Left lobe of liver (tissue), 2 donors: ENCODE measurements at places on chromosomes 3 and 15.

- peak; percentile 12 for DNase-seq
Observed at GRCh38 chr15:26023231-26023630, 160.1 kb upstream of the ATP10A start.

GRCh38 chr15:50137330-50137761, 18.3 kb upstream of the ATP8B4 start:
- DNase-seq: no peak

DNA sequence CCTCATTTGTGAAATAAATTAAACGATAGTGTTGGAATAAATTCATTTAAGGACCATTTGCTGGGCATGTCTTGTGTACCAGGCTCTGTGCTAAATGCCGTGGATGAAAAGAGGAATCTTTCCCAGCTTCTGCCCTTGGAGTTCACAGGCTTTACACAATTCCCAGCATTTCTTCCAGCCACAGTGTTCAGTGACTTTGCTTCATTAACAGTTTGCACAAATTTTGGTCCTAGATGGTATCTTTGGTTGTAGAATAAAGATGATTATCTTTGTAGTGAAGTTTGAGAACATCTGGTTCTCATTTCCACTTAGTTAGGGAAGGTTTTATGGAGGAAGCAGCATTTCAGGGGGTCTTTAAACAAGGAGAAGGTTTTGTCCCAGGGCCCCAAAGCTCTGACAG, 100.1 kb downstream of the LRTM1 start:
- no peak for DNase-seq

DNA sequence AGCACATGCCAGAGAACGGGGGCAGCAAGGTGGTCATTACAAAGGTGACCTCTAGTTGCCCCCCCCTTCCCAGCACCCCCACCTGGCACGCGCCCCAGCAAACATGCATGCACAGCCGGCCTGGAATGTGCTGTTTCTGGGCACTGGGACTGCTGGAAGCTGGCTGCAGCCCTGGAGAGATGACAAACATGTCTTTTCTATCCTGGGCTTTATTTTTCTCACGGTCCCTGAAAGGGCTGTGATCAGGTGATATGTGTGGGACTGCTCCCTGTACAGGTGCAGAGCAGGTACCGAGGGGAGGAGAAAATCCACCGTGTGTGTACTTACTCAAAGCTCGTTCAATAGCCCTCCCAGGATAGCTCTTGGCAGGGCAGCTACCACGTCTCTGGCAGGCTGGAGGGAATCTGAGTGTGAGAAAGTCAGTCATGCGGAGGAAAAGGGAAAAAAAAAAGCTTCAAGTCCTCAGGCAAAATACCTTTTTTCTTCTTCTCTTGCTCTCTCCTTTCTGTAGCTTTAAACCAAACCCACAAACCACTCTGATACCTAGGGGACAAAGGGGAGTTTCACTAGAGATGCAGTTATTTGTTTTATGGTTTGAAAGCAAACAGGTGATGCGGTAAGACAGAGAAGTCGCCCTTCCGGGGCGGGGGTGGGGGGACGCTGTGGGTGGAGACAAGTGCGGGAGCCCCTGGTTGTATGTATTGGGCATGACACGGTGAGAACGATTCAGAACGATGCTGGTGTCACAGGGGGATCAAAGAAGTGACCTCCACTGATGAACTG, 5.0 kb upstream of the HES1 start:
- DNase-seq: peak; percentile 59

DNA sequence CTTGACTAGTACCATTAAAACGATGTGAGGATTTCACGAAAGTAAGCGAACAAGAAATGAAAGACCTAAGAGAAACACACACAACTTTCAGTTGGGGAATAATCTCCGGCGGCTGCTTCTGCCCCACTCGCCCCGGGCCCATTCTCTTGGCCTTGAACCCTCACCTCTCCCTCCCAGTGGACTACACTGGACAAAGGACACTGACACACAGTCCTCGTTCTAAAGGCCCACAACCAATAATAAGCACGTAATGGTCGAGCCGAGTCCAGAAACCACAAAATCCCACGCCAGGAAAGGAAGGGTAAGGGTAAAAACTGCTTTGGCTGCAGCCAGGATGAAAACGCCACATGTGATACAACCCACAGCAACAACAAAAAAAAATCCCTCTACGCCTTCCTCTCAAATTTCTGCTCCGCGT, 469 bp downstream of the ZNF770 start:
- peak; percentile 63 for DNase-seq

DNA sequence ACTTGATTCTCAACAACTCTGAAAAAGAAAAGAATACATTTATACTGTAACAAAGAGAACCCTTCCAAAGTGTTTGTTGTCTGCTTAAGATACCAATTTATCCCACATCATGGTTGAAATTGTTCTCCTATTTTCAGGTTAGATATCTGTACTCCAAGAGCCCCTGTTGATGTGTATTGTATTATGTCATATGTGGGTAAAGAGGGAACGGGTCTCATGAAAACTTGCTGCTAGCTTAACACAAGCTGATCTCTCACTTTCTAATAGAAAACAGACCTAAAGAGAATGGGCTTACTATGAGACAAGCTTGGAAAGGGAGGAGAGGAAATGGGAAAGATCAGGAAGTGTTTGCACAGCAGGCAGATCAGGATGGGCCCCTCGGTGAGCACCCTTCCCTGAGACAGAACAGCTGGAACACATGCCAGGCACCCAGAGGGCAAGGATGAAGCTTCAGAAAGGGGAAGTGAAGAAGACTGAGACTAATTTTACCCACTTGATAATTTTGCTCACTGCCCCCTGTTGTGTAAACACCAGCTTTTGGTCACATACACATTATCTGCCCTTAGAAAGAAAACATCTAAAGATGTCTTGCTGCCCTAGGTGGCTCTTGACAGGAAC, 747.9 kb upstream of the CCDC54 start:
- DNase-seq: no peak

- DNase-seq: no peak
Observed at GRCh38 chr15:74497584-74497983, 36.6 kb upstream of the UBL7 start.

DNA sequence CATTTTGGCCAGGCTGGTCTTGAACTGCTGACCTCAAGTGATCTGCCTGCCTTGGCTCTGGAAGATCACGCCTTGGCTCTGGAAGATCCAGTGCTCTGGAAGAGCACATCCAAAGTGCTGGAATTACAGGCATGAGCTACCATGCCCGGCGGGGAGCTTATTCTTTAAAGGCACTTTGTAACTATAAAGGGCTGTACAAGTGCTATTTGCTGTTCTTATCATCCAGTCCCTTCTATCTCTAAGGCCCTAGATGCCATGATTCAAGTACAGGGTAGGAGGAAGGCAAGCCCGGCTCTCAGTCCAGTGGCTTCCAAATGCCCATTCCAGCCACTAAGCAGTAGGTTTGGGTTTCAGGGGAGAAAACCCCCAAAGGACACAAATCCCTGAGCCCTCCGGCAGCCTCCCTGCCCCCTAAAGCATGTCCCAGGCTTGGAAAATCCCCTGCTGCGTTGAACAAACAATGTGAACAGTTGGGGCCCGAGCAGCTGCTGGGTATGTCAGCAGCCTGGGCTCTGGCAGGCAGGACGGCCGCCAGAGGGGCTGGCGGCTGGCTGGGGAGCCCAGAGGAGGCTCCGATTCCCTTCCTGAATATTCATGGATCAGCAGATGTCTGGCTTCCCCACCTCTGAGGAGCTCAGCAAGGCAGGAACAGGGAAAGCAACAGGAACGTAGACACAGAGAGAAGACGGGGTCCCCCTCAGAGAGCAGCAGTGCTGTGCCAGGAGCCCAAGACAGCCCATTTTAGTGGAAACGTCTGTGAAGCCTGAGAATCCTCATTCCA, 7.7 kb downstream of the IGDCC4 start:
- DNase-seq: no peak

GRCh38 chr3:173902401-173902800, 504.9 kb downstream of the NLGN1 start:
- no peak for DNase-seq

DNA sequence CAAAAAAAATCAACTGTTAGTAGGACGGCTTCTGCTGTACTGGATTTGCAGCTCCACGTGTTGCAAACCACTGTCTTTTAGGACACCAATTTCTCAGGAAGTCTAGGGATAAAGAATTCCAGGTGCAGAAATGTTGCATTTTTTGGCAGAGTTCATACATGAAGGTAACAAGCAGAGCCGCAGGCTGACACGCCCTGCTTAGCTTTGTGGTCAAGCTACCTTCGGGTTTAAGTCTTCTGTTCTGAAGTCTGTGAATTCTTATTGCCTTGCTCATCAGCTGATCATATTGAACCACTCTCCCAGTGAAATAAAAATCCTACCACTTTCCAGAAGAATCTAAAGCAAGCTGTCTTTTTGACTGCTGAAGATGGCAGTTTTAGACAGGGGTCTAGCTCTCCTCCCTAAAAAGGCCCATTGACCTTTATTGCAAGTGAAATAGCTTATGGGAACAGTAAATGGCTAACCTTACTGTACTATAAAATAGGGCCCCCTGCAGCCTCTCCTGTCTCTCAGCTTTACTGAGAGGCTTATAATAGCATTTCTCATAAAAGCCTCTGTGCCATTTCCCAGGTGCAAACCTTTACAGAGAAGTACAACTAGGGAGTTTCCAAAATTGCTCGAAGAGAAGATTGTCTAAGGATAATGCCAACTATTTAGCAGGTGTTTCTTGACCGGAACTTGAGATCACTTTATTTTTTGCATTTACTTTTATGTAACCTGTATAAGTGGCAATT, 262.2 kb upstream of the IL12A start:
- DNase-seq: no peak

DNA sequence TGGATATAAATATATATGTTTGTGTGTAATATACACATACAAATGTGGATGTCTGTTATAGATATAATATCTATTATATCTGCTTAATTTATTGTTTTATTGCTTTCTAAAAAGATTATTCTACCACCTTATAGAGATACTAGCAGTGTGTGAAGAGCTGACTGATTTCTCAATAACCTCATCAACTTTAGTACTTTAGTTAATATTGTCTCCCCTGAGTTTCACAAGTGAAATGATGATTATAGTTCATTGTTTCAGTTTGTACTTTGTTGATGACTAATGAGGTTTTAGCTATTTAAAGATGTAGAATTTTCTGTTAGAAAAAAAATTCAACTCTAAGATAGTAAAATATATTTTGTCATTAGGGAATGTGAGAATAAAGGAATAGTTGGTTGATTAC, 11.4 kb downstream of the RSRC1 start:
- DNase-seq: no peak

GRCh38 chr3:101618726-101619125, 44.7 kb downstream of the PCNP start:
- no peak for DNase-seq

- DNase-seq: no peak
Observed at GRCh38 chr3:46162975-46163555, 45.0 kb downstream of the CCR1 start.

GRCh38 chr3:121996441-121996840, 25.6 kb downstream of the ILDR1 start:
- no peak for DNase-seq

GRCh38 chr3:177928172-177928873, 607.9 kb upstream of the KCNMB2 start:
- no peak for DNase-seq

DNA sequence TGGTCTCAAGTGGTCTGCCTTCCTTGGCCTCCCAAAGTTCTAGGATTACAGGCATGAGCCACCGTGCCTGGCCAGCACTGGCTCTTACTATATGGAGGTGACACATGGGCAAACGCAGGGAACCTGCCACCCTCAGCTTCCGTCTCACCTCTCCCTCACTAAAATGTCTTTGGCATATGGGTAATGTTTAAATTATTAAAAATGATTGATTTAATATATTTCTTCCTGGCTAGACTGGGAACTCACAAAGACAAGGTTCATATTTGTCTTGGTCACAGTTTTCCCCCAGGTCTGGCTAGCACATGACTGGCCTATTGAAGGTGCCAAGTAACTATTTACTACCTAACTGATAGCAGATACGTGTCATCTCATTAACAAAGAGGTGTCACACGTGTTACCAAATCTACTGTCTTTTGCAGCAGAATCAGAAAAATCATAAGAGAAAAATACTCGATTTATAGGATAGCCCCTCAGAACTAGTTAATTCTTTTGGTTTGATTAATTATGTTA, 48.2 kb downstream of the SYNM start:
- DNase-seq: peak; percentile 45

DNA sequence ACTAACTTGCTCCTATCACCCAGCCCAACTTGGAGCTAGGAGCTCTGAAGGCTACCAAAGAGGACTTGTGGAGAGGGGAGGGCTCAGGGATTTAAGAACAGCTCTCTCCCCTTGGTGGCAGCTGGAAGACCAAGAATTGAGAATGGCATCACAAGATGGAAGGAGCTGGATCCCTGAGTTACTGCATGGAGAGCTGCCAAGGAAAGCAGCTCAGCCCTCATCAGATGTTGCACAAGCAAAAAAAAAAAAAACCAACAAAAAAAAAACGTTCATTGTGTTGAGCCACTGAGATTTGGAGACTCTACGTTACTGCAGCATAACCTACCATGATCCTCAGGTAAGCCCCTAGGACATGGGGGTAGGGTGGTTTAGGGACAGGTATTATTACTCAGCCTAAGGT, 41.0 kb downstream of the ITGB5 start:
- DNase-seq: peak; percentile 43

GRCh38 chr15:99135194-99135593, 30.3 kb downstream of the SYNM start:
- no peak for DNase-seq

GRCh38 chr3:73926360-73927202, 301.8 kb upstream of the PDZRN3 start:
- DNase-seq: no peak

- no peak for DNase-seq
Observed at GRCh38 chr3:464255-464654, 267.7 kb downstream of the CHL1 start.

- DNase-seq: no peak
Observed at GRCh38 chr3:73605412-73605811, 19.3 kb downstream of the PDZRN3 start.

DNA sequence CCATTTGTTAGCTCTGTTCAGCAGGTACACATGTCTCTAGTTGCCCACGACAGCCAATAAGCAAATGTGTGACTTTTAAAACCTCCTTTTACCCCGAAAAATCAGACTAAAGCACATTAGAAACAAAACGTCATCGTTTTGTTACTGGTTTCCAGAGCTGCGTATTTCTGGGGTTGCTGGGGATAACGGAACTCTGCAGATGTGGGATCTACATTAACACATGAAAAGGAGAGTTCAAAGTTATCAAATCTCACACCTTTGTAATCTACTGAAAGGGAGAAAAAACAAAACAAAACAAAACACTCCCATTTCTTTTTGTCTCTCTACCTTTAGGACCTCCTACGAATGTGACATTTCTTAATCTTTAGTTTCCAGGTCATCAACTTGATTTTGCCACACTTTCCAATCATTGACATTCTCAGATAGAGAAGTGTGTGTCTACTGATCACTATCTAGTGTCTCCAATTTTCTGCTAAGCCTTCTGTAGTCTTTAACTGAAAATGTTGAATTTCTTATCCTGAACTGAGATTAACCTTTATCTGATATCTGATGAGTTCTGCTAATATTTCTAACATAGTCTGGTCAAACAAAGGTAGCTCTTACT, 93.0 kb upstream of the TSPAN3 start:
- DNase-seq: no peak

DNA sequence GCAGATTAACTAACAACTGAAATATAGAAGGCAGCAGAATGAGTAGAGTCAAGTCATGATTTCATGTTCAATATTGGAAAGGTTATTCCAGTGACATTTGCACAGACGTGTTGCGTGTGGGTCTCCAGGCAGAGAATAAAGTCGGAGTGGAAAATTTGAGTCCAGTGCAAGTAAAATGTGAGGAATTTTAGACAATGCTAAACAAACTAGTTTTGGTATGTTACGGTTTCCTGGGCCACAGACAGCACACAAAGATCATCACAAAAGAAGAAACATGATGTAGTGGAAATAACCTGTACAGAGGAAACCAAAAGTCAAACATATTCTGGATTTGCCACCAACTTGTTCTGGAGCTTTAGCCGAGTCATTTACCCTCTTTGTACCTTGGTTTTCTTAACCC, 367 bp downstream of the OR4F6 start:
- no peak for DNase-seq
